ENCODE measurements at places on chromosomes 6 and 20. TPM values are rescaled to one million over a fixed set of nuclear protein-coding genes. Genes with fewer than 3 reads are reported as not detected.

Gene FAM209B
- 0.60 TPM for total RNA-seq

Gene ZSCAN23
- 4.8 TPM for total RNA-seq

DNA sequence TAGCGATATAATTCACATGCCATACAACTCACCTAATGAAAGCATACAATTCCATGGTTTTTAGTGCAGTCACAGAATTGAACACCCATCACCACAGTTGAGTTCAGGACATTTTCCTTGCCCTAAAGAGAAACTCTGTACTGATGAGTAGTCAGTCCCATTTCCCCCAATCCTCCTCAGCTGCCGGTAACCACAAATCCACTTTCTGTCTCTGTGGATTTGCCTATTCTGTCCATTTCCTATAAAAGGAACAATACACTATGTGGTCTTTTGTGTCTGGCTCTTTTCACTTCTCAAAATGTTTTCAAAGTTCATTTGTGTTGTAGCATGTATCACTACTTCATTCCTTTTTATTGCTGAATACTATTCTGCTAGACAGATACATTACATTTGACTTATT, 67.9 kb upstream of the TGM3 start:
- DNase-seq: no peak

GRCh38 chr20:36658300-36658699, 12.3 kb upstream of the SLA2 start:
- DNase-seq: no peak
